ENCODE measurements at places on chromosomes 1 and 21.

DNA sequence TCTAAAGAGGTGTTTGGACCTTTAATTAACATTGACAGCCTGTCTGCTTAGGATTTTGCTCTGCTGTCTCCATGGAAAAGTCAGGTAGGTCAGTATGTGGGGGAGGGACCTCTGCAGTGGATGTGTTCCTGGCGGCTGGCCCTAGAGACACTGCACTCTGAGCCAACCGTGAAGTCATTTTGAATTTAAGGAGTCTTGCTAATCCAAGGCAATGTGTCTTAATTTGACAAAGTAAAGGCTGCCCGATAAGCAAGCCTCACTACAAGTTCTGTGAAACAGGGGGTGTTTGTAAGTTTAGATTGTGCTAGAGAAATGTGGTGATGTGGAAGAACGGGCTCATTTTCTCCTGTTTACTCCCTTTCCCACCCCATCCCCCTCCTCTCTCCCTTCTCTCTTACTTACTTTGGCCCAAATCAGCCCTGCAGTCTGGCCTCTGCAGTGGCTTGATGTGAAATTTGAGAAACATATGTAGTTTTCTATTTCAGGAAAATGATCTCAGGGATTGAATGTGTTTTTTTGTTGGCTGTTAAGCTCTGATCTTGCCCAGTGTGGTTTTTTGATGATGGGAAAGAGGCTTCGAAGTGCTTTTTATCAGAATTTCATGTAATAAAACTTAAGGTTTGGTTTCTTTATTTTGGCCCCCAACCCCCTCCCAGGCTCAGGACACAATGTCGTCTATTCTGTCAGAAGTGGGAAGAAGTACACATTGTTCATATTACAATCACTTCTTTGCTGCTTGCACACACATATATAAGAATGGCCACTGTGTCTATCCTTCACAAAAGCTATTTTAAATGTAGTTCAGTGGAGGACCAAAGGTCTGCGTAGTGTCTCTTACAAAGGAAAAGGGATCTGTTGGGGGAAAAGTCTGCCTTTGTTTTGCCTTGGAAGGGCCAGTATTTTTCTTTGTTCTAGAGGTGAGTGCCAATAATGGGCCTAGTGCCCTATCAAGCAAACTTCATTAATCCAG lies 96.6 kb downstream of the FGGY start:
- DNase-seq, result peak; percentile 4

- no peak for DNase-seq
Observed at GRCh38 chr1:182709855-182710254, 25.5 kb upstream of the RGS8 start.

DNA sequence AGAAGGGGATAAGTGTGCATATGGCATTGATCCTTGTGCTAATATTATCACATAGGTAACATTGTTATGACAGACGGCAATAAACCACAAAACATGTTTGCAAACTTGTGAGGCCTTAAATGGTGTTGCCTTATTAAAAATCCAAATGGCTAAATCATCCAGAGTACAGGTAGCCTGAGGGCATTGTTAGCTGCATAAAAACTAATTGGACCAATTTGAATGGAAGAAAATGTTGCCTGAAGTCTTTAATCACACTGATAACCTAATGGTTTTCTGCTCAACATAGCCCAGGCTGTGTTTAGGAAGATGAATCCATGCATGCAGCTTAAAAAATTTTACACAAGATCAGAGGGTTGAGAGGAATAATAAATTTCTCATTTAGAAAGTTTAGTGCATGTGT lies 19.4 kb upstream of the LRRC53 start:
- DNase-seq, result no peak

DNA sequence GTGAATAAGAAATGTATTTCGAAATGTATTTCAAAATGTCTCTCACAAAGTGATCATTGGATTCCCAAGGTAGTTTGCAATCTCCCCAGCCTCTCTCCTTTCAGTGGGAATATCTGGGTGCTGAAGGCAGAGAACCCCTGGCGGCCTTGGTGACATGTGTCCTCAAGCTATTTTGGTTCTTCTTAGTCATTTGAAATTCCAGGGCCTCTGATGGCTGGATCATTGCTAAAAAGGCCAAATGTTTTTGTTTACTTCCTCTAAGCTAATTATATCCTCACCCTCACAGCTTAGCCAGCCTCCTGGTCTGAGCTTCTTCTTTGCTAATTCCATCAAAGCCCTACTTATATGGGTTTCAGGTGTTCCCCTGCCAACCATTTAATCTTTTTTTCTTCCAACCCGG lies 71.2 kb downstream of the LRRC40 start:
- no peak for DNase-seq

GRCh38 chr1:92376345-92376744 lies 77.5 kb downstream of the RPAP2 start:
- no peak for DNase-seq

DNA sequence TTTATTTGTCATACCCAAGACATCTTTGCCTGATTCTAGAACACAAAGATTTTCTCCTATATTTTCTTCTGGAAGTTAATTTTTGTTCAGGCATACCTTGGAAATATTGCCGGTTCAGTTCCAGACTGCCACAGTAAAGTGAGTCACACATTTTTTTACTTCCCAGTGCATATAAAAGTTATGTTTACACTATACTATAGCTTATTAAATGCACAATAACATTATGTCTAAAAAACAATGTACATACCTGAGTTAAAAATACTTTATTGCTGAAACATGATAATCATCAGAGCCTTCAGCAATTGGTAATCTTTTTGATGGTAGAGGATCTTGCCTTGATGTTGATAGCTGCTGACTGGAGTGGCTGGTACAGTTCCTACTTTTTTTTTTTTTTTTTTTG lies 10.0 kb downstream of the SMCP start:
- DNase-seq, result no peak
